ENCODE measurements at places on chromosomes 2 and 18.

DNA sequence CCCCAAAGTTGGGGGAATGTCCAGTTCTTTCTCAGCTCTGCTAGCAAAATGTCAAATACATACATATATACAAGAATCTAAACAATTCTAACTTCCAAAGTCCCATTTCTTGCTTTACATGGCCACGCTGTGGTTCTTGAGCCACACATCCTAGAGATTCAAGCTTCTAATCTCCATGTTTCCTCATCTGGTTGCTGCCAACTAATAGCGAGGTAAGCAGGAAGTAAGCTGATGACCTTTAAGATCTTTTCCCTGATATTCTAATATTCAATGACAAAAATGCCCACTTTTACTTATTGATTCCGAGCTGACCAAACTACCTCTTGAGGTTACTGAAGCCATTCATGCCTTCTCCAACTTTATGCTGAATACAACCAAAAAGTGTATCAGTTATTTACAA, 3.3 kb downstream of the VPS54 start:
- no peak for DNase-seq

GRCh38 chr18:62777814-62778213, 62.5 kb downstream of the PHLPP1 start:
- no peak for DNase-seq

- DNase-seq = peak; percentile 72
Observed at GRCh38 chr2:226002438-226002837, 602.9 kb downstream of the NYAP2 start.

DNA sequence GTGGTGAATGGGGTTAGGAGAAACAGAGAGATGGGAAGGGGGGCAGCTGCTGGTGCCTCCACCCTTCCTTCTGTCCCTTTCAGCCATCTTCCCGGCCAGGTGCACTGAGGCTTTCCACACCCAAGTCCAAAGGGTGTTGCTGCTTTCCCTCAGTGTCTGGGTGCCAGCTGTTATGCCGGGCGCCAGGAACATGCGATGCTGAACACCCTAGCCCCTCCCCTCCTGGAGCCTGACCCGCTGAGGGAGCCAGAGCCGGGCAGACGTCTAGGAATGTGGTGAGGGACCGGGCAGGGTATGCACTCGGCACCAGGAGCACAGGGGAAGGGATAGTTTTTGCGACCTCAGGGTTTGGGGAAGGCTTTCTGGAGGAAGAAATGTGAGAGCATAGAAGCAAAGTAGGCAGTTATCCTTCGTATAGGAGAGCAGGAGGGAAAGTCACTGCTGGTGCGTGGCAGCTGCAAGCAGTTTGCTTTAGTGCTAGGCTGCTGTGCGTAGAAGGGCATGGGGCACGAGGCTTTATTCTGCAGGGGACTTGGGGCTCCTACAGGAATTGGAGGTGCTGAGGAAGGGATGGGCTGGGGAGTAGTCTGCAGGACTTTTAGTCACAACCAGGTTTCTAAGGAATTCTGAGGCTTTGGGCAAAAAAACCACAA, 147.7 kb downstream of the TSN start:
- DNase-seq = peak; percentile 61

DNA sequence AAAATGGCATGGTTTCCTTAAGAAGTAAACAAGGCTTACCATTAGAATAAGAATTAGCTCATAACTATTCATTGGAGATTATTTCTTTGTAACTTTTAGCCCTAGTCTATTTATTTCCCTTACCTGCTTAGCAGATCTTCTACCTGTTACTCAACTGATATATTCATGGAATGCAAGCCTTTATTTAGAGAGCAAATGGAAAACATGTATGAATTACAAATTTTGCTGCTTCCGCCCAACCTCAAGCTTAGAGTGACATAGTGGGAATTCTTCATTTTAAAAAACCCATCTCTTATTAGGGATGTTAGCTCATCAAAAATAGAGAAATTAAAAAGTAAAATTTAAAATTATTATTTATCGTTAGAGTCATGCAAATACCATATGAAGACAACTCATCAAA, 110.9 kb downstream of the STRN start:
- DNase-seq = no peak

DNA sequence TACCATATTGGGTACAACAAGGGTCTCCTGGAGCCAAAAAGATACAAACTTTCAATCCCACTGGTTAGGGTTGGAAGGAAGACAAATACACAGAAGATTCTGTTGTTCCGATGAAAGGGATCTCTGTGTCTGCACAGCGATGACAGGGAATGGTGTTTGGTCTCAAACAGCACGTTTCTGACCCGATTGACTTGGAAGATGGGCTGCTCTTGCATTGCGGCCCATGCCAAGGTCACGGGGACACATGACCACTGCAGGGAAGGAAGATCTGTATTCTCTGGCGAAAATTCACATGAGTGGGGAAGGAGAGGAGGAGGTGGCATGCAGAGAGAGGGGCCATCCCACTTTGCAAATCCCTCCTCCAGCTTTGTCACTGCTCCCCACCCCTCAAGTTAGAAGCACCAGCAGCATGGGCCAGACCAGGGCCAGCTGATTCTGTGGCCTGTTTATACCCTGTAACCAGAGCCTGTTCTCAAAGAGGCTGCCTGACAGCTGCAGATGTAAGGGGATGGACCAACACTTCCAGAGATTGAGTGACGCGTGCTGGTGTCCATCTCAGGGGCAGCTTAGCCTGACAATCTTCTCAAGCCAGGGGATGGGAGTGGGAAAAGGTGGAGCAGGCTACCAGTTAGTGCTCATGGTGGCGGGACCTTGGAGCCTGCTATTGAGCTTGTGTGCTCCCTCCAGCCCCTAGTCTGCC, 57.2 kb downstream of the TNP1 start:
- no peak for DNase-seq

GRCh38 chr2:8659092-8659734, 22.6 kb upstream of the ID2 start:
- DNase-seq = no peak

- no peak for DNase-seq
Observed at GRCh38 chr2:72797740-72798139, 28.1 kb downstream of the EXOC6B start.

DNA sequence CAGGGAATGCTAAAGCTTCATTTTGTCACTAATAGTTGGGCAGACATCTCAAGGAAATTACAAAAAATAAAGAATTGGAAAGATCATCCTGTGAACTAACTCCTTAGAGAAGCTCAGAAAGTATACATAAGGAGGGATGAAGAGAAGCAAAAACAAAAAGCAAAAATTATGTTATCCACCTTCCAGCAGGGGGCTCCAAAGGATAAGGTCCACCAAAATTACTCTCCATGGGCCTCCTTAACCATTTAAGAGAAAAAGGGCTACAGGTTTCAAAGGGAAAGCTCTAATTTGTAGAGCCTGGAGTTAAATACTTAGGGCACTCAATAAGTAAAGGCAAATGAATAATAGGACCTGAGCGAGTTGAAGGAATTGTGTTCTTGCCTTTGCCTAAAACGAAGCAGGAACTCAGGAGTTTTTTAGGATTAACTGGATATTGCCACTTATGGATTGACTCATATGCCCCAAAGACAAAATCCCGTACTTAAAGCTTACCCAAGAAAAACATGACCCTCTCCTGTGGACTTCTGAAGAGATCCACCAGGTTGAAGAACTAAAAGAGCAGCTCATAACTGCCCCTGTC, 1167.9 kb downstream of the DSC3 start:
- peak; percentile 19 for DNase-seq

- DNase-seq = peak; percentile 97
Observed at GRCh38 chr2:39513641-39514094, 76.6 kb upstream of the MAP4K3 start.

GRCh38 chr2:240637116-240637900, 12.0 kb downstream of the GPR35 start:
- no peak for DNase-seq

DNA sequence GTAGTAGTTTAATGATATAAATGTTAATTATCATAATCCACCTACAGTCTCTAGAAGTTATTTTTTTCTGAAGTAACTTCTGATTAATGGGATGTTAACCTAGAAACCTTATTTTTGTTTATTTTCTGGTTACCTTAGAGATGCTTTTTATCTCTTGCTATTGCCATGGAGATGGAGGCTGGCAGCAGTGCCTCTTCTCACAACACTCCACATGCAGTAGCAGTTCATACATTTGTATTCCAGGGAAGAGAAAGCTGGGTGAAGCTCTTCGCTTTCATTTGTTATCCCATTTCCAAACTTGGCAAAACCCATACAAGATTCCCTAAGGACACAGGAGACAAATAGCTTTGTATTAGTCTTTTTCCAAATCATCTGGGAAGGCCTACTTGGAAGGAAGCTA, 1794.1 kb upstream of the LRRTM1 start:
- no peak for DNase-seq

Data from Daoy (cell line).